ENCODE measurements at places on chromosomes 6 and 20.

GRCh38 chr6:1015825-1016224 lies 296.1 kb upstream of the FOXQ1 start:
- DNase-seq = no peak

DNA sequence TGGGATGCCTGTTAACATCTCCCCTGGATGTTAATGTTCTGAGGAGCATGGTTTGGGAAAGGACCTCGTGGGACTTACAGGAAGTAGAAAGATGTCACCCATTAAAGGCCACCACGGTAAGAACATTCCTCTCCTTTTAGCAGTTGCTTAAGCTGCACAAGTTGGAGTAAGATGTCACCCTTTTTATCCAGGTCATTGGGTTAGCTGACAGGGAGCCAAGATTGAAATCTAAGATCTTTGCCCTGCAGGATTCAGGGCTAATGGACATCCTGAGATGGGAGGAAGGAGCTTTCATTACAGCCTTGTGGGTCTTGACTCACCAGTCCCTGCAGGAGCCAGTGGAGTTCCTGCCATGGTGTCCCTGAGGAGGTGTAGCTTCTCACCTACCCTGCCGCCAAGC lies 22.1 kb downstream of the PABPC1L start:
- no peak for DNase-seq

GRCh38 chr6:130233330-130233729 lies 10.6 kb upstream of the SAMD3 start:
- DNase-seq = no peak

GRCh38 chr20:24777746-24778145 lies 171.3 kb upstream of the CST7 start:
- DNase-seq = no peak

DNA sequence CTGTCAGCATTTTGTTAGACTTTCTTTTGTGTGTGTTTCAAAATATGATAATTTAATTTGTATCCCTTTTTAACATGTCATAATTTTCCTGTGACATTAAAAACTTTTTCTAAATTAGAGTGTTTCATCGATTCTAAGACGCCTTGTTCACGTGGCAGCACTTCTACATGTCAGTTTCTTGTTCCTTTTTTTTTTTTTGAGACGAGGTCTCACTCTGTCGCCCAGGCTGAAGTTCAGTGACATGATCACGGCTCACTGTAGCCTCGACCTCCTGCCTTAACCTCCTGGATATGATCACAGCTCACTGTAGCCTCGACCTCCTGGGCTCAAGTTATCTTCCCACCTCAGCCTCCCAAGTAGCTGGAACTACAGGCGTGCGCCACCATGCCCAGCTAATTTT lies 27.6 kb upstream of the ADRM1 start:
- DNase-seq = no peak

DNA sequence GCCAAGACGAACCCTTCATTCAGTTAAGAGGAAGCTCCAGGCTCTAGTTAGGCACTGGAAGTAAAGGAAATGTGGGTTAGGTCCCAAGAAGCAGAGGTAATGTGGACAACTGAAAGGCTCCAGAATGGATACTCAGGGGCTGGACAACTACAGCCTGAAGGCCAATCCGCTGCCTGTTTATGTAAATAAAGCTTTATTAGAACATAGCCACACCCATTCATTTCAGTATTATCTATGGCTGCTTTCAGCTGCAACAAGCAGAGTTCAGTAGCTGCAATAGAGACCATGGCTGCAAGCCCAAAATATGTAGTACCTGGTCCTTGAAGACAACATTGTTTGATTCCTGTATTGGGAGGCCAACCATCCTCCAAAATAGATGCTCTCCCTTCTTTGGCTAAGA lies 100.8 kb upstream of the MRPS10 start:
- no peak for DNase-seq
